ENCODE measurements at places on chromosomes 3 and 15.

GRCh38 chr3:61901496-61901895, 340.1 kb downstream of the PTPRG start:
- no peak for DNase-seq

- no peak for DNase-seq
Measured at GRCh38 chr15:75732809-75733451, 20.3 kb upstream of the CSPG4 start.

GRCh38 chr3:37136067-37136466, 38.3 kb downstream of the LRRFIP2 start:
- no peak for DNase-seq

DNA sequence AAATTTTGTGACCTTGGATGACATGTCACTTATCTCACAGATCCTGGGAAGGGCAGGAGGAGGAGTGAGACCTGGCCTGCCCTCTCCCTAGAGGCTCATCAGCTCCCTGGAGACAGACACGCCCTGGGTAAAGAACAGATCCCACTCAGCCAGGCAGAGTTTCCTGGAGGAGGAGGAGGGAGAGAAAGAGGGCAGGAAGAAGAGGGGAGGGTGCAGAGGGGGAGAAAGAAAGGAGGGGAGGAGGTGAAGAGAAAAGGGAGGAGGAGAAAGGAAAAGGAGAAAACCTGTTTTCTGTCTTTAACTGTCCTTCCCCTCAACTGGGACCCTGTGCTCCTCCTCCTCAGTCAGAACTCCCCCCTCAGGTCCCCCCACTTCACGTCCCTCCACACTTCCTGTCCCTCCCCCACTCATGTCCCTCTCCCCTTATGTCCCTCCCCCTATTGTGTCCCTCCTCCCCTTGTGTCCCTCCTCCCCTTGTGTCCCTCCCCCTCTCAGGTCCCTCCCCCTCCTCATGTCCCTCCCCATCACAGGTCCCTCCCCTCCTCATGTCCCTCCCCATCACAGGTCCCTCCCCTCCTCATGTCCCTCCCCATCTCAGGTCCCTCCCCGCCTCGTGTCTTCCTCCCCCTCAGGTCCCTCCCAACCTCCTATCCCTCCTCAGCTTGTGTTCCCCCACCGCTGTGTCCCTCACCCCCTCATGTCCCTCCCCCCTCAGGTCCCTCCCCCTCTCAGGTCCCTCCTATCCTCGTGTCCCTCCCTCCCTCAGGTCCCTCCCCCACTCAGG, 52.3 kb upstream of the CGNL1 start:
- DNase-seq, result no peak

GRCh38 chr15:82969353-82969752, 16.7 kb upstream of the RAMAC start:
- DNase-seq, result no peak

All from activated CD8-positive, alpha-beta memory T cell treated with anti-CD3 and anti-CD28 coated beads for 48 hours (primary cell).